ENCODE measurements at places on chromosomes 1 and 21. TPM values are rescaled to one million over a fixed set of nuclear protein-coding genes. Genes with fewer than 3 reads are reported as not detected.

- DNase-seq, result peak; percentile 86
Measured at GRCh38 chr1:163069142-163069541, at the start of gene RGS4. RGS4 (plus strand) TSS chr1:163069361; CDS start chr1:163069485, 124 bp downstream.

- no peak for DNase-seq
Measured at GRCh38 chr1:32801096-32801715, 16.0 kb downstream of the YARS1 start.

- DNase-seq, result no peak
Measured at GRCh38 chr1:17204546-17205440, at the start of gene PADI1. PADI1 (plus strand) TSS chr1:17205128; CDS start chr1:17205218, 90 bp downstream.

GRCh38 chr1:45551684-45552083 is 1.1 kb downstream of the AKR1A1 start:
- DNase-seq, result no peak

- no peak for DNase-seq
Measured at GRCh38 chr1:103250441-103250861, 142.1 kb upstream of the COL11A1 start.

- DNase-seq, result no peak
Measured at GRCh38 chr1:153366261-153366660, 8.6 kb downstream of the S100A9 start.

Gene PPT1
- total RNA-seq, result 42.7 TPM

DNA sequence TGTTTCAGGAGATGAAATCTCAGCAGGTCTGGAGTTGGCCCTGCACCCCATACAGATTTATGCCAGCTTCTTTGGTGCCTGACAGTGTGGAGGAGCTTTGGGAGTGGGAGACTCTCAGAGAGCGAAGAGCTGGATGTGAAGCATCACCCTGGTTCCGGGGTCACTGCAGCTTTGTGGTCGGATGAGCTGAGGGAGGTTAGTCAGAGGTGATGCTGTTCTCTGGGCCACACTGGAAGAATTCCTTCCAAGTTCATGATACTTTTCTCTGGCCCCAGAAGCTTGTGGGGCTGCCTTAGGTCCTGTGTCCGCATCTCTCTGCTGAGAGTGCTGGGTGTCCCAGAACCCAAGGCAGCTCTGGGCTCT is 467.8 kb downstream of the CAMTA1 start:
- no peak for DNase-seq

Gene BSND
- not detected for total RNA-seq

- DNase-seq, result no peak
Measured at GRCh38 chr1:208803011-208803811, 559.0 kb upstream of the PLXNA2 start.

Gene SPAG17
- 1.1 TPM for total RNA-seq

Gene CYP4A11
- not detected for total RNA-seq

DNA sequence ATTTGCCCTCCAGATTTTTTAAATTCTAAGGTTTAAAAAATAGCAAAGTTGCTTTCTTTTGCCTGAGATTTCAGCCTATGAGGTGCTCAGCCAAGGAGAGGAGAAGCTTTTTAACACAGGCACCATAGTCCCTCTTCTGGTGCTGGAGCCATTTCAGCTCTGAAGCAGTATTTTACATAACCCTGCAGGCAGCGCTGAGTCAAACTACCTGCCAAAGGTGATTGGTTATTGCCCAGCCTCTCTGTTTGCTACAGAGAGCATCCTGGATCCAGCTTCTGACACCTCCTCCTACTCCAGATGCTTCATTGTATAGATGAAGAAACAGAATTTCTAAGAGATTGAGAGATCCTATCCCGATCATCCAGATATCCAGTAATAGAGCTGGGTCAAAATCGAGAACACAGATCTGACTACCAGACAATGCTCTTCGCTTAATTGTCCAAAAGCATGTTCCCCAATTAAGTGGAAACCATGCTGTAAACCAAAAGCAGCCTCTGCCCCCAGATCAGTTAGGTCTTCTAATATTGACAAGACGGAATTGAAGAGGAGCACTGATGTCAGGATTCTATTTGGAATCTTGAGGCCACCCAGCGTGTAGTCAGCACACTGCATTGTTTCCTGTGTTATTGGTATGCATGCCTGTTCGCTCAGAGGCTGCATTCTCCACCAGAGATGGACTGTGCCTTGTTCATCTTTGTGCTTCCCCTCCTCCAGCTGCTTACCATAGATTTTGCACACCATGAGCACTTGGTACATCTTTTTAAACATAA is 22.1 kb downstream of the RGS8 start:
- DNase-seq, result no peak

Gene CBS
- 6.2 TPM for total RNA-seq

- DNase-seq, result no peak
Measured at GRCh38 chr1:197598935-197599334, 176.3 kb downstream of the DENND1B start.

- DNase-seq, result no peak
Measured at GRCh38 chr1:167708940-167709389, 12.8 kb upstream of the MPZL1 start.

DNA sequence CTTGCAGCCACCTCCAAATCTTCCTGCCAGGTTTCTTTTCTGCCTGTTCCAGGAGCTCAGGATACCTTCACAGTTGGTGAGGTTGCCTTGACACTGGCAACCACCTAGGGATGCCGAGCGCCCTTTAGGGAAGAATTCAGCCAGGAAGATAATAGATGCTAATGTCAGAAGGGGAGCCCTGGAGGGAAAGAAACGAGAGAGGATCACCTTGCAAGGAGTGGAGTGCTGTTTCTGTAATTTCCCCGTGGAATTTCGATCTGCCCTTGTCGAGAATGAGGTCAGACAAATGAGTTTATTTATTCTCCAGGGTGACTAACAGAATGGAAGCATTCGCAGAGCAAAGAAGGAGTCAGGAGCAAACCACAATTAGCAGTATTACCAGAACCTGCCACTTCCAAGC is 315.8 kb upstream of the KAZN start:
- DNase-seq, result no peak

DNA sequence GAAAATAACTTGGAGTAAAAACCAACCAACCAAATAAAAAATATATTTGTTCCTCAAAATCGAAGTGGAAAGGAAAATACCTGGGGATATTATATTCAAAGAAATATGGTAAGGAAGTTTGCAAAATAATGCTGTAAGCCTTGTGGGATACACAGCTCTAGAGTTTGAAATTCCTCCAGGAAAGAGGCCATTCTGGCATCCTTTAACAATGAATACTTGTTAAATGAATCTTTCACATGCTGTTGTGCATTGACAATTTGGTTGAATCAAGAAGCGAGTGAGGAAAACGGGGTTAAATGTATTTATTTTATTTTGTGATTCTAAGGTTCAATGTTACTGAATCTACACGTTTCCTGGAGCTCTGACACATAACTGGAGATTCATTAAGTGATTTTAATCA is 30.5 kb upstream of the NTNG1 start:
- peak; percentile 59 for DNase-seq

DNA sequence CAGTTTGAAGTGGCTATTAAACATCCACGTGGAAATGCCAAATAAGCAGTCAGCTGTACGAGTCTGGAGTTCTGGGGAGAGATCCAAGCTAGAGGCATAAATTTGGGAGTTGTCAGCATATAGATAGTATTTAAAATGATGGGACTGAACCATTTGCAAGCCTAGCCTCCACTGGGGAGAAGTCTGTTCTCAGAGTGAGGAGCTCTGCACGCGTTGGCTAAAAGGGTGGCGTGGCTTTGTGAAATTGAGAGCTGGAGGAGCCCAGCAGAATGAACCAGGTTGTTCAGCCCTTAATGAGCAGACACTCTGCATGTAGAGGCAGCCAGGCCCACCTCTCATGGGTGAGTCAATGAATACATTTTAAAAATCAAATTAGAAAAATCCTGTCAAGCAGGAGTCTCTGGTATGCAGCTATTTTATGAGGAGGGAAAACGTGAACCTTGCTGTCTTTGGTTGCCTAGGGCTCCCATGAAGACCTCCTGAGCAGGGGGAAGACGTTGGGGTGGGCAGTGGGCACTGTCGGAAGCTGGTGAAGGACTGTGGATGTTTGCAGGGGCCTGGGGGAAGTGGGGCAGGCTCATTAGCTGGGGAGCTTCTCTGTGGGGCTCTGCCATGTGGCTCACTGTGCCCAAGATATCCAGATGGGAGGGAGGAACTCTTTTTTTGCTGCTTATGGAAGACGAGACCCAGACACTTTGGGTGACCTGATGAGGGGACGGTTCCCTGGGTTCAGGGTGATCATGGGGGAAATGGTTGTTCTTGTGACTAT is 18.8 kb downstream of the TMCC2 start:
- DNase-seq, result no peak

Gene SLC30A2
- total RNA-seq, result 1.2 TPM

DNA sequence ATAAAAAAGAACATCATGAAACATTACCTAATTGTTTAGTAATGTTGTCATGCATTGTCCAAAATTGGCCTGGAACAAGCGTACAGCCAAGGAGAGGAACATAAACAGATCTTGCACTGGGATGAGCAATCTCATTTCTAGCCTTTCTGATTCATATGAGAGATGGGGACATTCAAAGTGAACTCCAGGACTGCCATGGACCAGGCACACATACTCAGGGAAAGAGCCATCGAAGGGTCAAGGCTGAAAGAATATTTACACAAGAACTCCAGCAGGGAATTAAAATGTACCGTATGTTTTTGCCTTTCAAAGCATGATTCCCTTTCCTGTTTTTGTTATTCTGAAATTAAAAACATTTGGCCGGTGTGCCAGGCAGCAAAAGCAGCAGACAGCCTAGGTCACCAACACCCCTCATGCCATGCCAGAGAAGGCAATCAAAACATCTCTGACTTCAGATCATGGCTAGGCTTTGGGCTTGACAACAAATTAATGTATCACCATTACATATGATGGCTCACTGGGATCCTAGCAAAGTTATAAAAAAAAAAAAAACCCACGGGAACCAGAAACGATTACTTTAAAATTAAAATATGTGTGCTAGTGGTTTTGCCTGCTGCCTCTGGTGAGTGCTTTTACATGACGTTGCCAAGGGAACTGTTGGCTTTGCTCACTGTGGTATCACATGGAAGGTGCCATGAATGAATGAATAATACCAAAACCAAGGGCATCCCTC is 159.8 kb downstream of the TGFBR3 start:
- peak; percentile 78 for DNase-seq

DNA sequence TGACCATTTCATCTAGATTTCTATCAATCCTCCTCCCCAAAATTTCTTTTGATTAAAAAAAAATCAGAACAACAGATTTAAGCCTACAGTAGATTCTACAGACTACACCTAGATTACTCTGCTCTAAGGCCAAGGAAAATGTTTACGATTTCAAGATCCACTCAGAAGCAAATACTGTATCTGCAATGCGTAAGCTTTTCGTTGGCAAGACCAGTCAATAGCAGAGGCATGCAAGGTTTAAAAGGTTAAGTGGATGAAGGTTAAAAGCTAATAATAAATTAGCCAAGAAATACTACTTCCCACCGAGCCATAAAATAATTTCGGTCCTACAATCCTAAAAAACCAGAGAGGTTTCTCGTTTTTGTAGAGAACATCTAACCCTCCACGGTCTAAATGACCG is 1.3 kb downstream of the CLSTN1 start:
- DNase-seq, result no peak

Gene BATF3
- total RNA-seq, result 3.0 TPM

DNA sequence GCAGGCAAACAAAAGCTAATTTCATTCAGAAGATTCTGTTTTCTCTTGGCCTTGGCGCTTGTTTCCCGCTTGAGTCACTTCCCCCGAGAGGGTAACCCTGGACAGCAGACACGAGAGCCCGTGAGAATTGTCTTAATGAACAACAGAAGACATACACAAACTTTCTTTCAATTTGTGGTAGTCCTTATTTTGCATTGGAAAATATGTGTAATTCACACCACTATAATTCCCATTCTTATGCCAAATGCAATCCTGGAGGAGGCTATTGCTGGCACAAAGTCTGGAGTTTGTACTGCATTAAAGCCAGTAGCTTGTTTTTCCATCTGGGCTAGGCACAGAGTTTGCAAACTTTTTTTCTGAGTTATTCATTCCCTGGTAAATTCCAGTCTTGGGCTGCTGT is 109.8 kb upstream of the IVNS1ABP start:
- DNase-seq, result peak; percentile 60

- DNase-seq, result peak; percentile 83
Measured at GRCh38 chr1:165342168-165342567, 14.3 kb downstream of the LMX1A start.

- peak; percentile 90 for DNase-seq
Measured at GRCh38 chr1:234675572-234675971, 65.6 kb upstream of the IRF2BP2 start.

Gene TRIM67
- total RNA-seq, result 0.10 TPM

DNA sequence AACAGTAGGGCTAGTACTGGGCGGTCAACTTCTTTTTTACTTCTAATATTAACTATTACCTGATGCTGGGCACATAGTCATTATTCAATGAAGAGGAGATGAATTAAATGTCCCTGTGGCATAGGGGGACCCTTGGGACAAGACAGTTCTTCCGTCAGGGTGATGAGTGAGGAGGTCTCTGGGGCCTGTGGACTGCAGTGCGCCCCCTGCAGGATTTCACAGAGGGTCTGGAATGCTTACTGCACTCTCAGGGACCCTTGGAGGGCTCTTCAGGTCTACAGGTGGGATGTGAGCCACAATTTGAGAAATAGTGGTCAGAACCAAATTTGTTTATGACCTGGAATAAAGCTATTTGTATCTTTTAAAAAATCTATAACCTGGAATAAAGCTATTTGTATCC is 149.4 kb downstream of the FAM78B start:
- no peak for DNase-seq

DNA sequence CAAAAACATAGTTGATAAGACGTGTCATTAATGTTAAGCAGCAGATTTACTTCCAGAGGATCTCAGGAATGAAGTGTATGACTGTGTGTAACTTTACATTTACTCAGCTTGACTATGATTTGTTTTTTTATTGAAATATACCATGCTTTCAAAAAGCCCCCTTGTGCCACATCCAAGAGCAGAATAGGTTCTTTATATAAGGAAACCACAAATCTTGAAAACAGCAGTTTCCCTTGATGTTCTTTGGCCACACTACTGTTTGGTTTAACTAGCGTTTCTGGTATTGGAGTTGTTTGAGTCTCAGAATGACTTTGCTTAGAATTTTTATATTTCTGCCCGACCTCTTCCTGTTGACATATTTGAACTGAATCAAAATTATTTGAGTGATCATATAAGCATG is 25.0 kb downstream of the LRRC8C start:
- DNase-seq, result peak; percentile 18

Gene STXBP3
- total RNA-seq, result 59.8 TPM

Gene IVL
- 7.7 TPM for total RNA-seq

DNA sequence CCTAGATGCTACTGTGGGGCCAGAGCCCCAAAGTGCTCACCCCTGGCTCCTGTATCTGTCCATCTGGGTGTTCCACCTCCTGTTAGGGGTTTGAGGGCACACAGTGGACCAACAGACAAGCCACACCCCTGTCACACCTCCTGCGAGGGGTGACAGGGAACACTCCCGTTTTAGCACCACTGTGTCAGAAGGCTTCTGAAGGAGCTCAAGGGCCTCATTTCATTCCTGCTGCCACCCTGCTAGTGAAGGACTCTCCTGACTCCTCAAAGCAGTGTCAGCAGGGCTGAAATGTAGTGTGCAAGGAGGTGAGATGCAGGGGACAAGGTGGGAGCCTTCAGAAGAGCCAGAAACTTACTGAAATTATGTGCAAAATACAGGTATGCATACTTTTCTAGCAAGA is 174.6 kb downstream of the GPATCH2 start:
- DNase-seq, result no peak

Gene KCNN3
- total RNA-seq, result 10.8 TPM

GRCh38 chr1:74468982-74469603 is 43.3 kb downstream of the LRRC53 start:
- DNase-seq, result peak; percentile 76
